ENCODE measurements at places on chromosomes 2 and 18.

DNA sequence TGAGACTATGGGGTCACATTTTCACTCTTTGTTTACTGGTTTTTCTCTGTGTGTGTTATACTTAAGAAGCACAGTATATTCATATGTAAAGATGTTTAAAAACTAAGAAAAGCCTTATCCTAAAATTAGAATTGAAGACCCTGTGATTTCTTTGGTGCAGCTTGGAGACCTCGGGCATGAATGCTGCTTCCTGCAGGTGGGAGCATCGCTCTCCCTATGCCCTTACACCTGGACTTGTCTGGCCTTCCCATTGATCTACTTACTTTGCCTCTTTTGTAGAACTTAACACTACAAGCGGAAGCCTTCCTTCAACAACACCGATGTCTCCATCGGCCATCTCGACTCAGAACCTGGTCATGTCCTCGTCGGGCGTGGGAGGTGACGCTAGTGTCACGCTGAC lies 114.5 kb downstream of the ZNF236 start:
- DNase-seq = no peak

DNA sequence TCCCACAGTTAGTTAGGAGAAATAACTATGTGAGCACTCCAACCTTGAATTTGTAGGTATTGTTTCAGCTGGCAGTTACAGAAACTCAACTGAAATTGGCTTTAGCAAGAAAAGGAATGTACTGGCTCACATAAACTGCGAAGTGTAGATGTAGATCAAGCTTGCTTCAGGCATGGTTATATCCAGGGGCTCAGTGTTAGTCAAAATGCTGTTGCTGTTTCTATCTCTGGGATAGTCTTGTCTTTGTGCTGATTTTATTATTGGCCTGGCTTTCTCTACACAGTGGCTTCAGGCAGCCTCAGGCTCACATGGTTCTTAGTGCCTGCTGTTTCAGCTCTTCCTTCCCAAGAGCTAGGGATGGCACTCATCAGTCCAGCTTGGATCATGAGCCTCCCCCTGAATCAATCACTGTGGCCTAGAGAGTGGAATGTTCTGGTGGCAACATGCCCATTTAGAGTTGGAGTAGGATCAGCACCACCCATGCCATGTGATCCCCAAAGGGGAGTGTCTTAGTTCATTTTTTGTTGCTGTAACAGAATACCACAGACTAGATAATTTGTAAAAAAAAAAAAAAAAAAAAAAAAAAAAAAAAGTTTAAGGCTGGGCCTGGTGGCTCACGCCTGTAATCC lies 69.1 kb upstream of the FOXI3 start:
- no peak for DNase-seq

DNA sequence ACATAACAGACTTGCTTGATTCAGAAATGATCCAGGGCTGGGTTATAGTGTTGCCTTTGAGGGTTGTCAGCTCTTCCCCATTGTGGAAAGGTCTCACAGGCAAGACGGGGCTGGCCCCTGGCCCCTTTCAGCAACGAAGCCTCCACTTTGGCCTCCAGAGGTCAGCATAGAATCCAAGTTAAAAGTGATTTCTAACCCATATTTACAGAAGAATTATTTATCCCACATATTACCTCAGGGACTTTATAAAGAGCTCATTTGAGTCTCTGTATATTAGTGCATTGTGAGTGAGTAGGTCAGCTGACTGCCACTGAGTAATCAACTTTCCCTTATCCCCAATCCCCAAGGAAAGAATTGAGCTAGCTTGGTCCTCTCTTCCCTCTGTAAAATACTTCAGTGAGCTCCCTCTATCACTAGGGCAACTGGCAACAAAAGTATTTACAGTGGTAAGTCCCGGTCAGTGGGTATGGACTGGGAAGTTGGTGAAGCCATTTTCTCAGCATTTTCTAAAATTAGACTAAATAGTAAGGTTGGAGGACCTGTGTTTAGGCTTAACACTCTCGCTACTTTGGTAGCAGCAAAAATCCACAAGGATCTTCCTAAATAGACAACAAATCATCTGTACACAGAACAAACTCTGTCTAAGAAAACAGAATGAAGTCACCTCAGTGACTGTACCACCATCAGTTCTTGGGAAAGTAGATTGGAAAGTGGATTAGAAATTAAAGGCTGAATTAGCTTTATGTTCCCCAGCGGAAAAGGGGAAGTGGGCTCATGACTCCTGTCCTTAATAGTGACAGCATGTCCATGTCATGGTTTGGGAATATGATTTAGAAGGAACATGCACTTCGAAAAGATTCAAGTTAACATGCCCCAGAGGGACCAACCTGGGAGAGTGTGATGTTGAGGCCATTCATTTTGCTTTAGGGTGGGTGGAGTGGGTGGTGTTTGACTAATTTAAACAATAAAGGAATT lies 171.0 kb upstream of the SIX3 start:
- no peak for DNase-seq

DNA sequence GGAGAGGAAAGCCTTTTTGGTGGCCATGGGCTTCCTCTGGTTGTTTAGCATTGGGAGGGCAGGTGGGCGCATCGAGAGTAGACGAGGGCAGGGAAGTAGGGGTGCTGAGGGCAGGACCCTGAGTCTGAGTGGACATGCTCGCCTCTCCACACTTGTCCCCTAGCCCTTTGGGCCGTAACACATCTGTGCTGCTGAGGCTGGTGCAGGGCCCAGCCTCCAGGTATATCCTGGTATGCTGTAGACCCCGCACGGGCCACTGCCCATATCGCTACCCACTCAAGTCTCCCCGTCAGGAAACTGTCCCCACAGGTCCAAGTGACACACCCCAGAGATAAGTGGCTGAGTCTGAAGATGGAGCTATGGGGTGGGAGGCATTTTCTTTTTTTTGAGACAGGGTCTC lies 13.7 kb upstream of the CCDC74B start:
- no peak for DNase-seq

- no peak for DNase-seq
Measured at GRCh38 chr18:59416818-59417217, 57.8 kb upstream of the LMAN1 start.

- no peak for DNase-seq
Measured at GRCh38 chr2:23617811-23618215, 232.8 kb downstream of the KLHL29 start.

- DNase-seq = no peak
Measured at GRCh38 chr2:8500124-8501054, 181.5 kb upstream of the ID2 start.

DNA sequence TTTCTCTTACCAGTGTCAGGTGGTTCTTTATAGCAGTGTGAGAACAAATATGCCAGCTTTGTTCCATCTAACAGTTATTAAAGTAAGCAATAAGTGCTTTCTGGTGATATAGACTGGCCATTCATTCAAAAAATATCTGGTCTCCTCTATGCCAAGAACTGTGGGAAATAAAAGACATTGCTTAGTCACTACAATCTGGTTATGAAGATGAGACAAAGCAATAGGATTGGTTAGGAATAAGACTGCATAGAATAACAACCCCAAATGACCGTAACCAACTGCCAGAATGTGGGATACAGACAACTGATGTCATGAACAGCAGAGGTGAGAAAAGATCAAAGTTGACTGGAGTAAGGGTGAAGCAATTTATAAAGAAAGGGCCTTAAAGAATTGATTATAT lies 83.8 kb downstream of the MBD2 start:
- no peak for DNase-seq

DNA sequence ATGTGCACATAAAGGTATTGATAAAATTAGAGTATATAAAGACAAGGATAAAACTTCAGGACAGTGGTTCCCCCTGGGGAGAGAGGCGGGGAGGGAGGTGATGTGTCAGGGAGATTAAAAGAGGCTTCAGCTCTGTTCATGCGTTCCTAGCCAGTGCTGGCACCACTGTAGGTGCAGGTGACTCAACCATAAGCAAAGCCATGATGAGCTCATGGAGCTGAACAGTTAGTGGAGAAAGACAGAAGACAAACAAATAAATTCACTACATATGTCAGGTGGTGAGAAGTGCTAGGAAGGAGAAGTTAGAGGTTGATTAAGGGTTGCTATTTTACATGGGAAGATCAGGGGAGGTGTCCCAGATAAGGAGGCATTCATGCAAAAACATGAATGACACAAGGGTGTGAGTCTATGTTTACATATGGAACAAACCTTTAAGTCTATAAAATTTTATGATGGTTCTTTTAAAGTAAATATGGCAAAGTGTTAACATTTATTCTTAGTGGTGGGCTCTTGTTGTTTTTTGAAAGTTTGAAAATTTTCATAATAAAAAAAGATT lies 136.0 kb downstream of the ANKRD44 start:
- no peak for DNase-seq

DNA sequence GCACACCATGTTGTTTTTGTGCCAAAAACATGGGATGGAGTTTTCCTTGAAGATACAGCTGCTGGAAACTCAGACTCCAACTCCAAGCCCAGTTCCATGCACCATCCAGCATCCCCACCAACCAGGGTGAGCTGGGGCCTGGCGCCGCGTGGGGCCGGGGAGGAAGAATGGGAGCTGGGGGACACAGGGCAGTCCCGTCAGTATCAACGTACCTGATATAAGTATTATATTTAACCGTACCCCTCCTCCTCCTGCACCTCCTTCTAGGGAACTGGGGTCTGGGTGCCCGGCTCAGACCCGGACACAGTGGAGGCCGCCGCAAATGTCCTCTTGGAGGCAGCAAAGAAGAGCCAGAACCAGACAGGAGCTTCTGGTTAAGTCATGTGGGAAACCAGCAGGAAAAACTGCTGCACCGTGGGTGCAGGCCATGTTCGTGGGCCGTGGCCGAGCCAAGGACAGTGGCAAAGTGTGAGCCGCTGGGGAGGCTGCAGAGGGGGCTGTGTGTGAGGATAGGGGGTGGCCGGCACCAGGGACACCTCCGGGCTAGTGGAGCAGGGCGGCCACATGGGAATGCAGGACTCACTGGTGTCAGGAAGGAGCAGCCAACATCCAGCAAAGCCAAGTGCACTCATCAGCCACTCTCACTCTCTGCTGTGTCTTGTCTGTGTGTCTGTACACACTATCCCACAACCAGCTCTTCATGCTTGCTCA lies 112.6 kb downstream of the TMEM18 start:
- DNase-seq = no peak

DNA sequence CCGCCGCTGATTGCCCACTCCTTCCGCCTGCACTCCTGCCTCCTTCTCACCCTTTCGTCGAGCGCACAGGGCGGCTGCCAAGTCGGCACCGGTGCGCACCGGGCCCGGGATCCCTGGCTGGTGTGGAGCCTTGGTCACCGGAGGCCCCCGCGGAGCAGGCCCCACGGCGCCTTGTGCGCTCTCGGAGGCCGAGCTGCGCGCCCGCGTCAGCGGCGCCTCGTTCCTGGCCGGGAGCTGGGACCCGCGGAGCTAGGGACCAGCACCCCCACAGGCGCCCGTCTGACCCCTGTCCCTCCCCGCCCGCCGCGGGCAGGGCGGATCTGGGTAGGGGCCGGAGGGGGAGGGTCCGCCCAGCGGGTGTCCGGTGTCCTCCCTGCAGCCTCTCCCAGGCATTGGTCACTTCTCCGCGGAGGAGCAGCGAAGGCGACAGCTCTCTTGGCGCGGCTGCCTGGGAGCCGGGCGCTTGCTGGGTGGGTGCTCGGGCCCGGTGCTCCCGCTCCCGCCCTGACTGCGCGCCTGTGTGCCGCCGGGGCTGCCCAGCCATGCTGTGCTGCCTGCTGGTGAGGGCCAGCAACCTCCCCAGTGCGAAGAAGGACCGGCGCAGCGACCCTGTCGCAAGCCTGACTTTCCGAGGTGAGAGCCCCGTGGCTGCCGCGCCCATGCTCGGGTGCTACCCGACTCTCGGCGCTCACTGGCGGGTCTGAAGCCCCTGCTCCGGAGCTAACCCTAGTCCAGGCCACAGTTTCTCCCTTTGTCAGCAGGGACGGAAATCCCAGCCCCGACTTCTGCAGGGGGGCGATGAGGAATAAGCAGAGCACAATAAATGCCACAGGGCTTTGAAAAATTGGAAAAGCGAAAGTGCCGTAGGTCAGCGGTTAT lies 13.2 kb downstream of the DYSF start:
- peak; percentile 38 for DNase-seq

GRCh38 chr2:49296107-49296867 lies 142.0 kb upstream of the FSHR start:
- no peak for DNase-seq

Measured in GM12891 (cell line).